ENCODE measurements at places on chromosomes 3 and 15.

DNA sequence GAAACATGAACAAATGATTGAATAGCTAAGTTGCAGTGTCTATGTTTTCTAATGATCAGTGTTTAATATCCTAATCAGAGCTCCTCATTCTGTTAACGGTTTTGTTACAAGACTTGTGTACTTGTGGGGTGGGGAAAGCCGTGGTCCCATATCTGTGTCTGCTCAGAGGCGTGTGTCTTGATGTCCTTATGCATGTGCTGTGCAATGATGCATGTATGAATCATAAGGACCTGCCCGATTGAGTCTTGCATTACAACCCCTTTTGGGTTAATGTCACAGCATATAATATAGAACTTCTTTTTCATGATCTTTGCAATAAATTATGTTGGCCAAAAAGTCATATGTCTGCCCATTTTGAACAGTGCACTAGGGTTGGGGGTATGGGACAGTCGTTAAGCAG, 233.4 kb downstream of the ITPR1 start:
- no peak for DNase-seq

DNA sequence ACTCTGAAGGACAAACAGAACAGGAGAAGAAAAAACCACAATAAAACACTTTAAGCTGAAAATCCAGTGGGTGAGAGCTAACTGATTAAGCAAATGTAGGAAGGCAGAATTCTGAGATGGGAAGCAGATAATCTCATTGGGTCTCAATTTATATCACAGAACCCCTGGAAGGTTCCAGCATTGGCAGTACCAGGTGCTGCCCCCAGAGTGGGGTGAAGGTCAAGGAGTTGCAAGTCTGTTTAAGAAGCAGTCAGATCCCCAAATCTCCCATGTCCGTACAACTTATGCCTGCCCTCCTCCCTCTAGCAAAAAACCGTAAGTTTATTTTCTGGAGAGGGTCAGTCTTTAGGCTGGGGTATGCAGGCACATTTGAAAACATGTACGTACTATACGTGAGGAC, 45.1 kb downstream of the PXK start:
- no peak for DNase-seq

DNA sequence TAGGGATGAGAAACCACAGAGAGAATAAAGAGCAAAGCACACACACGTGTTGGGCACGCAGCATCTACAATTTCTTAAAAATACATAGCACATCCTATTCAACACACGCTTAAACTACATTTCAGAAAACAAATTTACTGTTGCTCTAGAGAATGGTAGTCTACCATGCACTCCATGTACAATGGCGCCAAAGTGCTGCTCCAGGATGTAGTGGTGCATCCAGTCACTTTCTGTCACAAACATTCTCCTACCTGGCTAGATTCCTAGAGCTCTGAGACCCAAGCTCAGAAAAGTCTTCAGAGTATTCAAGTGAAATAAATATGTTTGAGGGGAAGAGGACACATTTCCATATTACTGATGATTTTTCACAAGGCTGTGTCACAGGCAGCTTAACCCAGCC, 374.3 kb downstream of the CTNNB1 start:
- DNase-seq: no peak

DNA sequence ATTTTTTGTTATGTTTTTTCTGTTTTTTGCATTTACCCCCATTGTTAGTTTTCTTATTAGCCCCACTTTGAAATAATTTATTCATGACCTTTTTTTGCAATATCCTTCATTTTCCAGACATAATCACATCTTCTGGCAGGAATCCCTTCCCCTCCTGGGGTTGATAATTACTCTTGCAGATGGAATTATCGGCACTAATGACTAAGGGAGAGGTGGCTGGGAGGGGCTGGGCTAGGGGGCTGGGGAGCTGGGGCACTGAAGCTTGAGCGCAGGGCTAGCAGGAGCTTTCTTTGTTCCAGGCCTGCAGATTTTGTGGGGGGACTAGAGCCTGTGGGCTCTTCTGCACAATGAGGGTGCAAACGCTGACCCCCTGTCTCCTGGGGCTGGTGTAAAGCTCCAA, 77.8 kb downstream of the RAB11A start:
- no peak for DNase-seq

- DNase-seq: no peak
These were observed 103.1 kb upstream of the MRPL3 start for GRCh38 chr3:131605916-131606315.

GRCh38 chr3:153311541-153311940, 149.5 kb downstream of the RAP2B start:
- no peak for DNase-seq

GRCh38 chr3:184598574-184598927, 37.0 kb downstream of the EPHB3 start:
- DNase-seq: no peak

GRCh38 chr3:72155391-72156064, 370.6 kb upstream of the PROK2 start:
- no peak for DNase-seq

- DNase-seq: no peak
These were observed 88.1 kb downstream of the DCUN1D1 start for GRCh38 chr3:182892226-182892625.

DNA sequence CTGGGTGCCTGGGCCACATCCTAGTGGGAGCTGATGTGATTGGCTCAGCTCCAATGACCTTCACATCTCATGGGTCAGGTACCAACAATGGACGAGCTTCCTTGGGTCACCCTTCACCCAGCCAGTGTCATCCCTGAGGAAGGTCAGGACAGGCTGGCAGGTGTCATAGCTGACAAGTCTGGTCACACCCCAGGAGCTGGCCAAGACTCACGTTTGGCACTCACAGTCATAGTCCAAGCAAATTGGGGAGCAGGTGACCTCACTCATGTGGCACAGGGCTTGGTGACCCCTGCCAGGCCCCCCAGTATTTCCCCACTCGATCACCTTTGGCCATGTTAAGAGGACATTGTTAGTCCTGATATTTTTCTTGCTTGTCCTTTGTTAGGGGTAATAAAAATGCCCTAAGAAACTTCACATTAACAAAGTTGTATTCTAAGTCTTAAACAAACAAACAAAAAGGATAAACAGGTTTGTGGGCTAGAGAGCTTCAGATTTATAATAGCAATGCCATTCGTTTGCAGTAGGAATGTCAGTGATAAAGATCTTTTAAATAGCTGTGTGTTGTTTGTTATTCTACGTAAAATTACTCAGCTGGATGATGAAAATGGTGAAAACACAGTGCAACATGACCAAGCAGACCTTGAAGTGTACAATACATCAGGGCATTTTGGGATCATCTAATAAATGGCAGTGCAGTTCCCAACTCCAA, 79.5 kb upstream of the POMGNT2 start:
- DNase-seq: no peak

DNA sequence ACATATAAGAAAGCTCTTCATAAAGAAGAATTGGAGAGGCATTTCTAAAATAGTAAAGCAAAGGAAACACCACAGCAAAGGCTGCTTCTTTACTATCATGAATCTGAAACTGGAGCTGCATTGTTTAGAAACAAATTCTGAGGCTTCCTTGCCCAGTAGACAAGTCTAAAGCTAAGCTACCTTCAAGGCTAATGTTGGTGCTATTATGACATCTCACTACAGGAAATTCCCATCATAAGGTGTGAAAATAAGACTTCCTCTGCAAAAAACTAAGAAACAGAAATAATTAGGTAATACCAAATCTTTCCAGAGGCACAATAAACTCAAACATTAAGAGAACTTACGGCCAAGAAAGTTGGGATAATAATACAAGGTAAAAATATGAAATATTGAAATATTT, 89.9 kb upstream of the P3H2 start:
- DNase-seq: no peak

GRCh38 chr15:76149291-76149915, 89.6 kb downstream of the TMEM266 start:
- DNase-seq: no peak

DNA sequence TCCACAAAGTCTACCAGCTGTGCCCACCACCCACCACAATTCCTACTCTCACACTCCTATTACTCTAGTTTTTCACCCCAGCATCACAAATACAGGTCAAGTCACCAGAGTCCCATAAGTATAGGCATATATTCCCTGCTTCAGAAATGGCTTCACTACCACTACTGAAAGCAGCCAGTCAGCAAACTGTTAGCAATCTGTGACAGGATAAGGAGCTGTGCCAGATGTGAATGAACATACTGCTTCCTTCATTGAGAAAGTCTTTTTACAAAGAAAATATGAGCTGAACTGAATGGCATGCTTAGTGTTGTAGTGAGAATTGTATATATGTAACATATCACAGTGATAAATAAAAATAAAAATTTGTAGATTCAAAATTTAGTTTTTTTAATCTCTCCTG, 76.8 kb downstream of the C3orf85 start:
- DNase-seq: no peak

DNA sequence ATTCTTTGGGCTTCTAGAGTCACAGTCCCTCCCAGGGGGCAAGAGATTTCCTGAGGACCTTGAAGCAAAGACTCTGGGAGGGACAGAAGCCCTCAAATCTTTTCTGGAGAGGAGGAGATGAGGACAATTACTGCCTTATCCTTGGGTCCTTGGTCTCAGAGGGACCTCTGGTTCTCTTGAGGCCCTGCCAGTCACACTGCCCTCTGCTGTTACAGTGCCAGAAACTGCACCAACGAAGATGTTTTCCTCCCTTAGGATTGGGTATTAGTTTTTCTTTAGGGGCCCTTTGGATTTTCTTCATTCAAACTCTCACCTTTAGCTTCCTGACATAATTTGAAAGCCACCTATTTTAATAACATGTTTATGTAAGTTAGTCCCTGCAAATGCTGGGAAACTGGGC, 58.2 kb upstream of the SCN5A start:
- no peak for DNase-seq

DNA sequence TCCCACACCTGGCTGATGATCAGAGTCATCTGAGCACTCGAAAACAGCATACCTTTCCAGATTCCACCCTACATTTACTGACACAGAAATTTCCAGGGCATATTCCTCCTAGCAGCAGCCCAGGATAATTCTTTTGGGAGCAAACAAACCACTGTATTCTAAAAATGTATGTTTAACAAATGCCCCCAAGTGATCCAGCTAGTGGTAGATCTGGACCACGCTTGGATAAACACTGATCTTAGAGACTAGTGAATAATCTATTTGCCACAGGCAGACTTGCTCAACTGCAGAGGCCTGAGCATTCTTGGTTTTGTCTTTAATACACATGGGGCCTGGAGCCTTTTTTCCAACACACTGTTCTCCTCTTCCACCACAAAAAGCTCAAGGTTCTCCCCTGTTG, 89.6 kb downstream of the TM4SF4 start:
- DNase-seq: no peak

DNA sequence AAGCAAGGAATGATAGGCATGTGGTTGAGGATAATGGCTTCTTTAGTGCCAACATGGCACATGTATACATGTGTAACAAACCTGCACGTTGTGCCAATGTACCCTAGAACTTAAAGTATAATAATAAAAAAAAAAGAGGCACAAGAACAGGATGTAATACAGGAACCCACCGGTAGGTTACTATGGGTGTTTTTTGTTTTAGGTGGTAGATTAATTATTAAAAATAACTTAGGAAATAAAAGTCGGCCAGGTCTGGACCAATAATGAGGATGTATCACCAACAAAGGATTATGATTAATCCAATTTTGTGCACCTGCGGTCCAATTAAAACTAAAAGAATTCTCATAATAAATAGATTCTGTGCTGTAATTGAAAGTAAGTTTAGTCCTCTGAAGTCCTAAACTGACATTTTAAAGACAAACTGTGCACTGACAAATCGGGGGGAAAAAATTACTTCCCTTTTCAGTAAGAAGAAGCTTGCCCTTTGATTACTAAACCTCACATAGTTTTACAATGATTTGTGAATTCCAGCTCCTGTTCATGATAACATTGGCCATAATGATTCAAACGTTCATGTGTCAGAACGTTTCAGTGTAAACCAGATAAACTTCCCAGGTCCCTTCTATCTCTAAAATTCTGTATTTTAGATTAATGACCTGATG, 62.2 kb downstream of the CASR start:
- DNase-seq: no peak

DNA sequence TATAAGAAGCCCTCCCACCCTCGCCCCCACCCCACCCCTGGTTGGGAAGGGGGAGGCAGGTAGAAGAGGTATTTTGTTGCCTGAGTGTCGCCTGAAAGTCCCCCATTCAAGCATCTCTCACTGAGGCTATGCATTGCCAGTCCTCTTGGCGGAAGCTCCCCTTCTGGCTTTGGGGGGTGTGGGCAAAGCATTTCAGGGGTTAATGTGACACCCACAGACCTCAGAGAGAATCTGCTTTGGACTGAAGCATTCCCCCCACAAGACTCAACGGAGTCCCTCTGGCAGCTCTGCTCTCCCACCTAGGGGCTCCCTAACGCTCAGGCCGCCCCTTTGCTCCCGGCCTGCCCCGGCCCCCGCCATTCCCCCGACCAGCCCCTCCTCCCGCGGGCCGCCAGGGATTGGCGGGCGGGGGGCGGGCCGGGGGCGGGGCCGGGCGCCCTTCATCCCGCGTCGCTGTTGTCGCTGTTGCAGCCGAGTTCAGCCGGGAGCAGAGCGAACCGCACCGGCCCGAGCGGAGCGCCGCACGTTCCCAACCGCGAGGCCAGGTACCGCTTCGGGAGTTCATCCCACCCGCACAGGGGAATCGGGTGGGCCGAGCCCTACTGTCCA, at the start of gene SLC38A3:
Gene SLC38A3 (plus strand): TSS at position 468 of the 609 bp plus-strand sequence. CDS start 8,929 bp downstream, outside the sequence.
- DNase-seq: no peak

- DNase-seq: no peak
These were observed 80.6 kb upstream of the BHLHE40 start for GRCh38 chr3:4898454-4899313.

- DNase-seq: no peak
These were observed 44.4 kb upstream of the RSL24D1 start for GRCh38 chr15:55241186-55241585.

DNA sequence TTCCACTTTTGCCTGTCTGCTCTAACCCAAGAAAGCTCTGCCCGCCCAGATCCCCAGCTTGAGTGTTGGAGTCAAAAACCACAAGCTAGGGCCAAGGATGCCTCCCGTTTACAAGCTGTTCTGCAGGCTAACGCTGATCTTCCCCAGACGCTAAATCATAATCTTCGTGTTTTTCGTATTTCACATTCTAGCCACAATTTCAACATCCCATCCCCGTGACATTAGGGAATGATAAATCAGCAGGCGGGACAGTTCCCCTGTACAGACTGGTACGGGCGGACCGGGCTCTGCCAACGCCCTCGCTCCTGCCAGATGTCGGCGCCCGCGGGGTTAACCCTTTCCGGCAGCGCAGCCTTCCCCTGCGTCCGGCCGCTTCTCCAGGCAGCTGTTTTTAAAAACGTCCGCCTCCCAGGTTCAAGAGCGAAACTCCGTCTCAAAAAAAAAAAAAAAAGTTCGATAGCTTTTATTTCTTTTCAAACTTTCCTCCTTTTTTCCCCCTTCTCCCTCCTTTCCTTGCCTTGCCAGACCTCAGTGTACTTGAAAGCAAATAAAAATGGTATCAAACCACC, 81.0 kb upstream of the BNC1 start:
- no peak for DNase-seq

Measured in CD4-positive, alpha-beta T cell (primary cell).